ENCODE measurements at places on chromosomes 1 and 21. TPM values are rescaled to one million over a fixed set of nuclear protein-coding genes. Genes with fewer than 3 reads are reported as not detected.

Gene OR6K3
- not detected for total RNA-seq

Gene HRNR
- total RNA-seq, result not detected

Gene PGBD5
- total RNA-seq, result 3.0 TPM

Gene CADM3
- 2.2 TPM for total RNA-seq

Gene CYP2J2
- total RNA-seq, result 2.4 TPM

Gene LIN28A
- 0.80 TPM for total RNA-seq

Gene TIAM1
- 15.3 TPM for total RNA-seq

- peaks cover 5% of the 10 kb centered on the region for H3K4me1 ChIP-seq
- no peaks in the 10 kb centered on the region for H3K36me3 ChIP-seq
- H3K27me3 ChIP-seq, result no peaks in the 10 kb centered on the region
- H3K4me3 ChIP-seq, result no peak overlapping the region
- peak; percentile 34 for DNase-seq
Measured at GRCh38 chr1:186738926-186739325, 58.7 kb upstream of the PTGS2 start.

GRCh38 chr1:169059421-169059820 is 47.1 kb upstream of the ATP1B1 start:
- no peak for DNase-seq
- H3K4me1 ChIP-seq, result peaks cover 2% of the 10 kb centered on the region
- no peak overlapping the region for H3K4me3 ChIP-seq
- no peaks in the 10 kb centered on the region for H3K36me3 ChIP-seq
- H3K27ac ChIP-seq, result no peak overlapping the region

DNA sequence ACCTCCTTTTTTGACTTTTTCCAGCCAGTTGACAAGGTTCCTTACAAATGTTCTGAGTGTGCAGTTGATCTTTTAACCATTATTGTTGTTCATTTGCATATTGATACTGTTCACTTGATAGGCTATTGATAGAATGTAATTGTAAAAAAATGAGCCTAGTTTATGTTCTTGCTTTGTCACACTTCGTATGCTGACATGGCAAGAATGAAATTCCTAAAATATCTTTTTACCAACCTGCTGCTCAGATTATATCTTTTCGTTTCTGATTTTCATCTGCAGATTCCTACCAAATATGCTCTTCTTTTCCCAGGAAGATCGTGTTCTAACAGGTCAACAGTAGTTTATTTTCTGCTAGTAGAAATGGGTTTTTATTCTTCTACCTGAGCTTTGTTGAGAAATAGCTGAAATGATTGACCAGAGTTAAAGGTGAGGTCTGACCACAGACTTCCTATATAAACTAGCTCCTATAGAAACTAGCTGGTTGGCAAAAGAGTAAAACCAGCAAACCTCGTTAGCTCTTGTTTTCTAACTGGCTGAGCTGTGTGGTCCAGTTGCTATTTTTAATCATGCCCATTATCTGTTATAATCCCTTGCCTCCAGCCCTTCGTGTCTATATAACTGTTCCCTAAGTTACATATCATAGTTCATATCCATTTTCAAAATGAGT is 174.8 kb downstream of the HS2ST1 start:
- no peak for DNase-seq
- H3K27ac ChIP-seq, result no peak overlapping the region

GRCh38 chr1:101605878-101606277 is 369.1 kb downstream of the S1PR1 start:
- H3K27ac ChIP-seq, result no peak overlapping the region
- no peak overlapping the region for H3K4me3 ChIP-seq
- no peak for DNase-seq
- no peaks in the 10 kb centered on the region for H3K4me1 ChIP-seq
- H3K27me3 ChIP-seq, result peaks cover 2% of the 10 kb centered on the region

- H3K4me3 ChIP-seq, result no peak overlapping the region
- H3K27me3 ChIP-seq, result no peaks in the 10 kb centered on the region
- no peaks in the 10 kb centered on the region for H3K36me3 ChIP-seq
- no peaks in the 10 kb centered on the region for H3K4me1 ChIP-seq
- no peak overlapping the region for H3K27ac ChIP-seq
- DNase-seq, result no peak
Measured at GRCh38 chr1:218611916-218612585, 266.9 kb downstream of the TGFB2 start.

- H3K36me3 ChIP-seq, result no peaks in the 10 kb centered on the region
- H3K4me3 ChIP-seq, result no peak overlapping the region
- no peak overlapping the region for H3K27ac ChIP-seq
- H3K4me1 ChIP-seq, result no peaks in the 10 kb centered on the region
- DNase-seq, result no peak
Measured at GRCh38 chr1:8992936-8993687, 33.1 kb downstream of the SLC2A7 start.

GRCh38 chr21:26846036-26846931 is 1.1 kb upstream of the ADAMTS1 start:
- H3K27me3 ChIP-seq, result no peaks in the 10 kb centered on the region
- H3K27ac ChIP-seq, result peak overlapping the region; percentile 90
- peaks cover 10% of the 10 kb centered on the region for H3K36me3 ChIP-seq
- DNase-seq, result peak; percentile 95
- peak overlapping the region; percentile 85 for H3K4me3 ChIP-seq

- H3K36me3 ChIP-seq, result no peaks in the 10 kb centered on the region
- H3K27ac ChIP-seq, result no peak overlapping the region
- DNase-seq, result no peak
- no peaks in the 10 kb centered on the region for H3K4me1 ChIP-seq
Measured at GRCh38 chr1:213790565-213790964, 197.2 kb upstream of the PROX1 start.

DNA sequence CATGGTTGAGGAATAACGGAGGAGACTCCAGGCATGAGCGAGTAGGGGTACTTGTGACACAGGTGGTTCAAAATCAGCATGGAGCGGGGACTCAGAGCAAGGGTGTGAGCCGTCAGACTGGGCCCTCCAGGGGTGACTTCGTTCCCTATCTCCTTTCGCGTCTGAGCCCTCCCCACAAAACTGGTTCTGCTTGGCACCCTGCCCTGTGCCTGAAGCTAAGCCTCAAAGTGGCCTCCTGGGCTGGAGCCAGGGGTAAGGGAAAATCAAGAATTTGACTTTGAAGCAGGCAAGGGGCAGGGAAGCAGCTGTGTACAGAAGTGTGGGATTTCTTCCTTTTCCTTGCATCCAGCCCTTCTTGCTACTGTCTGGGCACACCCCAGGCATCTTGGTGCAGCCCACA is 331.5 kb upstream of the AJAP1 start:
- no peak overlapping the region for H3K4me3 ChIP-seq
- no peak overlapping the region for H3K27ac ChIP-seq
- no peaks in the 10 kb centered on the region for H3K4me1 ChIP-seq
- no peaks in the 10 kb centered on the region for H3K36me3 ChIP-seq

GRCh38 chr21:30818837-30819610 is 6.0 kb upstream of the KRTAP8-1 start:
- no peak overlapping the region for H3K4me3 ChIP-seq
- no peaks in the 10 kb centered on the region for H3K36me3 ChIP-seq
- DNase-seq, result no peak
- no peaks in the 10 kb centered on the region for H3K27me3 ChIP-seq
- no peaks in the 10 kb centered on the region for H3K4me1 ChIP-seq

DNA sequence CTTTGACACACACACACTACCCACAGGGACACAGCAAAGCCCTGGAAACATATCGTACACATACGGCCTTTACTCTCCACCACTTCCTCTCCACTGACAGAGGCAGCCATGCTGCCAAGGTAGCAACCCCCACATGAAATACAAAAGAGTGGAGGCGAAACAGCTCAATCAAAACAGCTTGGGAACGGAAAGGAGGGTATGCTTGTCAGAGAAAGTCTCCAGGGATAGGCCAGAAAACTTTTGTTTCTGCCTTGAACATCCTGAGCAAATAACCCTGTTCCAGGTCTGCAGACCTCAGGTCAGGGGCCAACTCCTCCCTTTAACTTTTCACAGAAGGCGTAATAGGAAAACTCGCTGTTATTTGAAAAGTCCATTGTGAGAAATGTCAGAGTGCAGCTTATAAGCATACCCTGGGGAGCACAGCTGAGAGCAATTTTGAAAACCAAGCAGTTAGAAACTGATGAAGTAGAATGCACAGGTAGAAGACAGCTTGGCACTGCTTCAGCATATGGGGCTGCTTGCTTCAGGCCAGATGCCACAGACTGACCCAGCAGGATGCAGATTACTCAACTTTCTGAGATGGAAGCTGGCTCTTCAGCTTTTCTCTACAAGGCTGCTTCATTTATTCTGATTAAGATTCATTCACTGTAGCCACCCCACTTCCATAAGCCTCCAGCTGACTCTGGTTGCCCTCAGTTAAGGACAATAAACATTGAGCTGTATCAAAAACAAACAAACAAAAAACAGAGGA is 18.0 kb downstream of the KIAA0319L start:
- no peaks in the 10 kb centered on the region for H3K27me3 ChIP-seq
- peaks cover 4% of the 10 kb centered on the region for H3K36me3 ChIP-seq
- no peak overlapping the region for H3K4me3 ChIP-seq
- no peak for DNase-seq
- peaks cover 14% of the 10 kb centered on the region for H3K4me1 ChIP-seq

- no peak overlapping the region for H3K27ac ChIP-seq
- no peak for DNase-seq
- H3K4me3 ChIP-seq, result no peak overlapping the region
- no peaks in the 10 kb centered on the region for H3K36me3 ChIP-seq
- H3K27me3 ChIP-seq, result no peaks in the 10 kb centered on the region
Measured at GRCh38 chr1:197600751-197601150, 174.5 kb downstream of the DENND1B start.

- H3K27me3 ChIP-seq, result no peaks in the 10 kb centered on the region
- no peak for DNase-seq
- H3K4me3 ChIP-seq, result no peak overlapping the region
- peaks cover 4% of the 10 kb centered on the region for H3K4me1 ChIP-seq
- no peaks in the 10 kb centered on the region for H3K36me3 ChIP-seq
Measured at GRCh38 chr1:159823406-159823805, 3.3 kb upstream of the SLAMF8 start.

DNA sequence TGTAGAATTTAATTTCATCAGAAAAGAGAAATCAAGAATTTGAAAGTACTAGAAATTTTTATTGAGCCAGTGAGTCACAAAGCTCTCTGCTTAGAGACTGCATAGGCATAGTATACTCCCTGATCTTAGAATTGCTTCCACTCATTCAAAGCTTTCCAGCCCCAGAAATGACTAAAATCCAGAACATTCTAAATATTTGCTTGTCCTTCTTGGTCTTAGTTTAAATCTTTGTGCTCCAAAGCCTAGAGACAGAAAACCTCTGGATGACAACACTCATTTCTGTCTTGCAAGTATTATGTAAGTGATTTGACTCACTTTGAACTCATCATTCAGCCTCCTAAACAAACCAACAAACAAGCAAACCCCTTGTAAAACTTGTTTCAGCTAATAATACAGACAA is 74.2 kb downstream of the PTPRC start:
- H3K4me1 ChIP-seq, result no peaks in the 10 kb centered on the region
- H3K36me3 ChIP-seq, result no peaks in the 10 kb centered on the region
- no peaks in the 10 kb centered on the region for H3K27me3 ChIP-seq
- no peak overlapping the region for H3K4me3 ChIP-seq
- H3K27ac ChIP-seq, result no peak overlapping the region

GRCh38 chr1:11598461-11598860 is 55.8 kb downstream of the FBXO2 start:
- DNase-seq, result no peak
- H3K4me3 ChIP-seq, result no peak overlapping the region
- H3K36me3 ChIP-seq, result no peaks in the 10 kb centered on the region
- H3K4me1 ChIP-seq, result no peaks in the 10 kb centered on the region
- no peaks in the 10 kb centered on the region for H3K27me3 ChIP-seq

GRCh38 chr21:46504666-46505065 is 46.0 kb downstream of the DIP2A start:
- H3K4me1 ChIP-seq, result no peaks in the 10 kb centered on the region
- no peak overlapping the region for H3K27ac ChIP-seq
- H3K4me3 ChIP-seq, result no peak overlapping the region
- H3K27me3 ChIP-seq, result no peaks in the 10 kb centered on the region
